ENCODE measurements at places on chromosomes 1 and 21. TPM values are rescaled to one million over a fixed set of nuclear protein-coding genes. Genes with fewer than 3 reads are reported as not detected.

CFHR5 gene
- not detected for total RNA-seq

FTCD gene
- total RNA-seq, result not detected

NBPF20 gene
- 2.3 TPM for total RNA-seq

DNA sequence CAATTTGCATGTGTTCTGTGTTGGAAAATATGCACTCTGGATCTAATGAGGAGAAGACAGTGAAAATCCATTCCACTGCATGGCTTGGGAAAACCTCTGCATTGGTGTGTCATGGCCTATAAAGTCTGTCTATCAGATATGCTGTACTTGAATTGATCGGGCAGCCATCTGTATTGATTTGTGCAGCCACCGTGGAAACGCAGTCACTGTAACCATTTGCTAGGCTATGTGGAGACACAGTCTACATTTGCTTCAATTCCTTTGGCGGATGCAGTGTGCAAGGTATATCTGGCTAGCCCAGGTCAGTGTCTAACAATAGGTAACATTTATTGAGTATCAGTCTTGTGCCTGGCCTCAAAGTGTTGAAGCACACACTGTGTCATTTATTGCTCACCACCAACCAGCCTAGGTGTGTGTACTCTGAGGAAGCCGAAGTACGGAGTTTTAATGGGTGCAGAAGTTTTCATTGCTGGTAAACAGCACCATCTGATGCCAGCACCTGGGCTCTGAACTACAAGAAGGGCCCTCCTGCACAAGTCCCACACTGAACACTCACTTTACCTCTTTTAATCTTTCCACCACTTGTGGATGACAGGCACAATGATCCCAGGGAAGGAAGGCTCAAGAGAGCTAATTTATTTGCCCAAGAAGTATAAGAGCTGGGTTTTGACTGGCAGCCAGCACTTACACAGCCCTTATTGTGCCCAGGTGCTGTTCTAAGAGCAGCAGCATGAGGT, 83.4 kb downstream of the DAB1 start:
- DNase-seq, result no peak

GRCh38 chr21:28833182-28833581, 159.5 kb downstream of the LTN1 start:
- peak; percentile 9 for DNase-seq

GRCh38 chr1:117933769-117934168, 4.2 kb downstream of the WDR3 start:
- no peak for DNase-seq

- DNase-seq, result no peak
Measured at GRCh38 chr1:48469616-48470480, 2.2 kb downstream of the SPATA6 start.

DNA sequence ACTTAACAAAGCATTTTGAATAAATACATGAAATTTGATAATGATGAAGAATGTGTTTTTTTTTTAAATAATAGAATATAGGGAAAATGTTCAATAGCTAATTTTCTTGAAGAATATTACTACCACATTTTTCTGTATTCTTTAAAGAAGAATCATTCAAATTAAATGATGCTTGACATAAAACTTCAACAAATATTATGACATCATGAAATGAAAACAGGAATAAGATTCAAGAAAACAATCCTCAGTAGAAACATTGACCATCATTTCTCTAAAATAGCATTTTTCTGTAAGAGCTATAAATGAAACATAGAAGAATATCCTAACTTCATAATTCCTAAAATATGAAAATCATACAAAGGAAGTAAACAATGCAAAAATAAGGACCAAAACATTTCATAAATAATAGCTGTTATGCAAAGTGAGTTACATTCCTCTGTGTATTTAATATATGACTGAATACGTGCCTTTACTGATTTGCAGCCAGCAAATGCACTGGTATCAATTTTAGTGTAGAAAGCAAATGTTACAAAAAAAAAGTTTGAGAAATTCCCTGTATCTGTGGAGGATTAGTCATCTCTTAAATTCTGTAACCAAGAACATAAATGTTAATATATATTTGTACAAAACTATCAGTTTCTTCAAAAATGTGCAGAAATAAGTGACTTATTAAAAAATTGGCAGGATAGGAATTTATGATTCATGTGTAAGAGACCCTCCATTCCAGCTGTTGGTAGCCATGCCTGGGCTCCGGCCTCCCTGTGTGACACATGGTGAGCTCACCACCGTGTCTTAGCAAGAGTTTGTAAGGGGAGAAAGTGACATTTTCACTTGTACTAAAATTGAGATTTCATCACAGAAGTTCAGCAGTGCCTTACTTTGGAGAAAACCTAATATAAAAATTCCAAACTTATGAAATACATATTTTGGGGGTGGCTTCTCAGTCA, 15.0 kb upstream of the PTPN14 start:
- peak; percentile 54 for DNase-seq

DNA sequence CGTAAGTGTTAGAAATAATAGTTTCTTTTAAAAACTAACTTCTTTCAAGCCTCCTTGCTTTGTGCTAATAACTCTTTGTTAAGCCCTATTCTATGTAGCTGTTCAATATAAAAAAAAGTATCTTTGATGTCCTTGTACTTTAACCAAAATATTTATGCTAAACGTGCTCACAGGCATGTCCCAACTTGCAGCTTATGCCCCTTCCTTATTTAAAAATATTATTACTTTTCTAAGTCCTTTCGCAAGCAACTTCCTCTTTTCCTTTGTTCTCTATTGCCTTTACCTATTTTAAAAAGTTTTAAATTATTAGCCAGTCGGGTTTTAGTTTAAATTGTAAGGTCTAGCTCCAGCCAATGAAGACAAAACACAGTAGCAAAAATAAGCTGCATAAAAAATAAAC, 43.4 kb upstream of the NBPF3 start:
- no peak for DNase-seq

DNA sequence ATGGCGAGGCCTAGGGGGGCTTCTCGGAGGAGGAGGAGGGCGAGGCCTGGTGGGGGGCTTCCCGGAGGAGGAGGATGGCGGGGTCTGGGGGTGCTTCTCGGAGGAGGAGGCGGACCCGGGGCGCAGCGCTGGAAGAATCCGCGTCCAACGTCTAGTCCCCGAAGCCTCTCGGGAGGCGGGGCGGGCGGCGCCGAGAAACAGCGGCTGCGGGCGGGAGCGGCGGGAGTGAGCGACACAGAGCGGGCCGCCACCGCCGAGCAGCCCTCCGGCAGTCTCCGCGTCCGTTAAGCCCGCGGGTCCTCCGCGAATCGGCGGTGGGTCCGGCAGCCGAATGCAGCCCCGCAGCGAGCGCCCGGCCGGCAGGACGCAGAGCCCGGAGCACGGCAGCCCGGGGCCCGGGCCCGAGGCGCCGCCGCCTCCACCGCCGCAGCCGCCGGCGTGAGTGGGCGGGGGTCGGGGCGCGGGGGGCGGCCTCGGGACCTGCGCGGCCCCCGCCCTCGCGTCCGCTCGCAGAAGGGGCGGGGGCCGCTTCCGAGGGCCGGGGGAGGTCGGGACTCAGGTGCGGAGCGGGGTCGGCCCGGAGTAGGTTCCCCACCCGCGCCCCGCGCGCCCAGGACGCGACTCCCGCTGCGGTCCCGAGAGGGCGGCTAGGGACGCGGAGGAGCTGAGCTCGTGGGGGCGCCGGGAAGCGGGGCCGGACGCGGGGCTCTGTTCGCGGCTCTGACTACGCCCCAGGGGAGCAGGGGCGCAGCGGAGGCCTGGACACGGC, at the start of gene KLHL17:
KLHL17 (plus strand) TSS at position 222 of the 769 bp plus-strand sequence; CDS start at position 332, 110 bp downstream.
- no peak for DNase-seq

DNA sequence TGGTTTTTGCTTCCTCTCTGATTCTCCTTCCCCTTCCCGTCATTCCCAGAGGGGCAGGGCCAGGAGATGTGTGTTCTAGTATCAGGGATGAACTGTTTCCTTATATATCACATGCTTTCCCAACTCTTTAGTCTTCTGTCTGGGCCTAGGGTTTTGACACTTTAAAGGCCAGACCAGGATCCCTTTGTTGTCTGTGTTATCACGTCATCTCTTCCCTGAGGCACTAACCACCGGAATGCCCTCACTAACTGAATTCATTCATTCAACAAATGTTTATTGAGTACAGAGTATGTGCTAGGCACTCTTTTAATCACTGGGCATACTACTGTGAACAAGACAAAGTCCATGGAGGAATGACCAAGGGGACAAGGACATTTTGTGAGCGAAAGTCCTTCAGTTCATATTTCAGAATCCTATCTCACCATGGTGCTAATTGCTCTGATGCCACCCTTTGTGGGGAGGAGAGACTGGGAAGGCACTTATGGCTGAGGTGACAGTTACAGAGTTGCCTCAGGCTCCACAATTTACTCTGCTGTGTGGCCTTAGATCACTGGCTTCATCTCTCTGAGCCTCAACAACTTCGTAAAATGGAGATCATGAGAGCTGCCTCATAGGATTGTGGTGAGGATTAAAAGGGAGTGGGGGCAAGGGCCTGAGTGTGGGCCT, 12.0 kb upstream of the ZNF362 start:
- no peak for DNase-seq

DNA sequence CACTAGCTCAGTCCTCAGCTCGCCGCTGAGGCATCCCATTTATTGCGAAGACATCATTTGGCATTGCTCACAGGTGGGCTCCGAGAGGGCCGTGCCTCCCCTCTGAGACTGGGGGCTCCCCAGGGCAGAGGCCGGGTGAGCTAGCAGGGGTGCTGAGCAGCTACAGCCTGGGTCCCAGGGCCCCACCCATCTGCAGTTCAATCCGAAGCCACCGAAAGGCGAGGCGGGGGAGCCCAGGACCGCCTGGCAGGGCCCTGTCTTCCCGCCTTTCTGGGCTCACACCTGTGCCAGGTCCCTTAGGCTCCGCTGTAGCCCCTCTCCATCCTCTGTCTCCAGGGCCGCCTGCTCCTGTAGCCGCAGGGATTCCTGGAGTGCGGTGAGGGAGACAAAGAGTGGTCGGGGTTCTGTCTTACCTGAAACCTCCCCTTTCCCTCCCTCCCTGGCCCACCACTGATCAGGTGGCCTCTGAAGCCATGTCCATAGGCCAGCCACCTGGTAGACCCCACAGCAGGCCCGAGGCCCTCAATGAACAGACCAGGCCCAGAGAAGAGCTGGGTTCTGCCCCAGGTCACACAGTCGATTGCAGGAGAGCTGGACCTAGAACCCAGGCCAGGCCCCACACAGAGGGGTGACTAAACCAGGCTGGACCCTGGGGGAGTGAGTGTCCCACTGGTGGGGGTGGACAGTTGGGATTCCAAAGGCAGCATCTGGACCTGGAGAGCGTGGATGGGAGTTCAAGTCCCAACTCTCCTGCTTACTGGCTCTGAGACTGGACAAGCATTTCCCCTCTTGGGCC, 18.1 kb upstream of the NBPF1 start:
- DNase-seq, result no peak

DNA sequence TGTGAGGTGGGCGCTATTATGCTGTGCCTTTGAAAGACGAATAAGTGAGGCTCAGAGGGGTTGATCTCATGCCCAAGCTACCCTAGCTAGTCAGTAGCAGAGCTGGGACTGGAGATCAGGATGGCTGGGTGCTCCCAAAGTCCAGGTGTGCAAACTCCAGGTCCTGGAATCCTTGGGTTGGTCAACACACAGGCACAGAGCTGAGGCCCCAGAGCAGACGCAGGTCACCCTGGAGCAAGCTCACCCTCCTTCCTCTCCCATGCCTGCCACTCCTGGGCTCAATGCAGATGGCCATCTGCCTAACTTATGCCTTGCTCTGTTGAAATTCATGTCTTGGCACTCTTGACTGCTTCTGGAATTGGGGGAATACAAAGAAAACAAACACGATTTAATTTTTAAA, 587.2 kb downstream of the PTPRU start:
- DNase-seq, result no peak

GRCh38 chr21:31992391-31992790, 119.6 kb downstream of the HUNK start:
- DNase-seq, result no peak

DNA sequence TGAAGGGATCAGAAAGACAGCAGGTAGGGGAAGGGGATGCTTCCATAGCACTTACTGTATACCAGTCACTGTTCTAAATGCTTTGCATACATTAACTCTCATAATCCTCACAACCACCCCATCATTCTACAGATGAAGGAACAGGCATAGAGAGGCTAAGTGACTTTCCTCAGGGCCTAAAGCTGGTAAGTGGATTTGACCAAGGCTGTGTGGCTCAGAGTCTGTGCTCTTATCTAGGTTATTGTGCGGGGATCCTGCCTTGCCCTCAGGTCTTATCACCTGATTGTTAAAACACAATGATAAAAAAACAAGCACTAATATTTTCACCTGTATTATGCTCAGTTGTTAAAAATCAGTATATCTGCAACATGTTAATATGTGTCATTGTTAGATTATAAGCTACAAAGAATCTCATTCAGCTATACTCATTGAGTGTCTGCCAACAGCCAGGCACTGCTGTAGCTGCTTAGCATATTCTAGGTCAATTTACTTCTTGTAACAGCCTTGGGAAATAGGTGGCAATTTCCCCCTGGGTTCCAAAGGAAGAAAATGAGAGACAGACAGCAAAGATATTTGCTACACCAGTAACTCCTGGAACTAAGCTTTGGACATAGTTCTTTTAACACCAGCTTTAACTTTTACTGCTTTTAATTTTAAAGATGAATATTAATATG, 38.6 kb upstream of the RBM15 start:
- no peak for DNase-seq

- no peak for DNase-seq
Measured at GRCh38 chr1:241551759-241552638, 19.8 kb downstream of the KMO start.

All from A172 (cell line).